Ascending aorta (tissue), 2 donors: ENCODE measurements at places on chromosomes 12 and 14.
A peak's percentile ranks its signal among the peaks of the same experiment; 100 is the strongest.

GRCh38 chr14:68460541-68460940, 332.3 kb downstream of the ZFP36L1 start:
- DNase-seq = peak; percentile 86

DNA sequence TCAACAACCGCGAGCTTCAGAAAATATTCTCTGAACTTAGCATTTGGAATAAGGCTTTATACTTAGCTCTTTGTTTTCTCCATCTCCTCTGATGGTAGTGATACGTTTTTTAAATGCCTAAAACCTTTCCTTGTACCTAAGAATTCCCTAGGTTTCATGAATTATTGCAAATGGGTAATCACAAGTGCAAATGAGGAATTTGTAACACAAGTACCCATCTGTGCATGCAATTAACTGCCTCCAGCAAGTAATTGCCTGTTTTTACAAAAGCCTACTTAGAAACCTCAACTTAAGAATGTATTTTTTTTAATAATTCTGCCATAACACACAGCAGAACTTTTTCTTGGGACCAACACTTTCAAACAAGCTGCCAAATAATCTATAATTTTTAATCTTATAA, 149.2 kb downstream of the PHLDA1 start:
- no peak for DNase-seq

DNA sequence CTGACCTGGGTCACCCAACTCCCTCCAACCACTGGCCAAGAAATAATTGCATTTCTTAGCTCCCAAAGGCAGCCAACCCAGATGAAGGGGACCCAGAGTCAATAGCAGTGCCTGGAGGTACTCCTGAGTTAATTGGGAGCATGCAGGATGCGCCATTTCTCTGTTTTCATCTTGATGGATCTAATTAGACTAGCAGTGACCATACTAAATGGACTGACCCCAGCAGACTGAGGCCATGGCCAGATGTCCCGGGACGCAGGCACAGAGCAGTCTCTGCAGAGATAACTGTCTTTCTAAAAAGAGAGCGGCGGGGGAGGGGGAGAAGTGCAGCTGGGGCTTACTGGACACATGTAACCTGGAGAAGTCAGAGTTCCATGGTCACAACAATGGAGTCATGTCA, 53.2 kb upstream of the CMKLR1 start:
- DNase-seq = no peak

GRCh38 chr14:100440758-100441203, 117.6 kb downstream of the SLC25A47 start:
- DNase-seq = no peak

- DNase-seq = peak; percentile 50
These were observed 52.9 kb downstream of the EID3 start for GRCh38 chr12:104356231-104357115.

DNA sequence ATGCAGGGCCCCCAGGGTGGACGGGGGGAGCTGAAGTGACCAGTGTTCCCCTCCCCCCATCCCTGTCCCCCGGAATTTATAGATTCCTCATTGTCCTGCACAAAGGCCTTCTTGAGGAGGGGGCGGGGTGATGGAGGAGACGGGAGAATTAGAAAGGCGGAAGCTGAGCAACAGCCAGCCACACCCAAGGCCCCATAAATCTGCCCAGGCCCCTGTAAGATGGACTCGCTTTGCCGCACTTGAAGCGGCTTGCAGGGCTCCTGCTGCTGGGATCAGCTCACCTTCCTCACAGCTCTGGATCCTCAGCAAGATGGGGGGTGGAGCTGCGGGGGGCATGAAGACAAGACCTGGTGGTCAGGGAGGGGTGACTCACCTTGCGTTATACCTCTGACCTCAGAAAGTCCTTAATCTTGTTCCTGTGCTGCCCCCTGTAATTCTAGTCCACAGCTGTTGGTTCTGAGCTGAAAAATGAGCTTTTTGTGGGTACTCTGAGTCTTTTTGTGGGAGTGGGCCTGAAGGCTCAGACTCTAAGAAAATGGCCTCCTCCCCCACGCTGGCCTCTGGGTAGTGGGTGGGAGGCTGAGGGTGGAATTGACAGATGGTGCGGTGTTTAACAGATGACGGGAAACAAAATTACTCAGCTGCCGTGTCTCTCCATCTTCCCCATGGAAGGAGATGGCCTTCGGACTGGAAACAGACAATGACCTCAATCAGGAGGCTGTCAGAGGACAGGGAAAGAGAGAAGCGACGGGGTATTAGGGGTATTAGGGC, 15.8 kb upstream of the ANKRD33 start:
- no peak for DNase-seq

DNA sequence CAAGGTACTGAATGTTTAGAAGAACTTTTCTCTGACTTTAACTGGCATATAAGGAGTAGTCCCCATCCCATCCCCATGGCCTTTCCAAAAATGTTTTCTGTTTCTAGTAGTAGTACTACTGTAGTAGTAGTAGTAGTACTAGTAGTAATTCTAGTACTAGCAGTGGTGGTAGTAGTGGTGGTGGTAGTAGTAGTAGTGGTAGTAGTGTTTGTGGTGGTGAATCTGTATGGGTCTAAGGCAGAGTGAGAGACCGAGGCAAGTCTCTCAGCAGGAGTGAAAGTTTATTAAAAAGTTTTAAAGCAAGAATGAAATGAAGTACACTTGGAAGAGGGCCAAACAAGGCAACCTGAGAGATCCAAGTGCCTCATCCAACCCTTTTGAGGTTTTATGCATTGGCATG, 58.6 kb downstream of the FOXN4 start:
- DNase-seq = no peak

DNA sequence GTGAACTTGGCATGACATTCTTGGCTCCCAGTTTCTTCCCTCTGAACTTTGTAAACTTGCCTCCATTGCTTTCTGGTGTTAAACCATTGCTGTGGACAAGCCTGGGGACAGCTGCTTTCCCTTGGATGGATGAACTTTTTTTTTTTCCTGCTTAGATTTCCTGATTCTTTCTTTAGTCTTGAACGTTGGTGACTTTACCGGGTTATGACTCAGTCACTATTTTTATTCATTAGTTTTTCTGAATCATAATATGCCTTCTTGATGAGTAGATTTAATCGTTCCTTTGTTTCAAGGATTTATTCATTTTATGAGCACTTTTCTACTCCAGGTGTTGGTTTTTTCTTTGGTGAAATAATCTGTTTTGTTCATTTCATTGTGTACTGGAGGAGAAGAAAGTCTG, 155.0 kb upstream of the RTL1 start:
- no peak for DNase-seq

DNA sequence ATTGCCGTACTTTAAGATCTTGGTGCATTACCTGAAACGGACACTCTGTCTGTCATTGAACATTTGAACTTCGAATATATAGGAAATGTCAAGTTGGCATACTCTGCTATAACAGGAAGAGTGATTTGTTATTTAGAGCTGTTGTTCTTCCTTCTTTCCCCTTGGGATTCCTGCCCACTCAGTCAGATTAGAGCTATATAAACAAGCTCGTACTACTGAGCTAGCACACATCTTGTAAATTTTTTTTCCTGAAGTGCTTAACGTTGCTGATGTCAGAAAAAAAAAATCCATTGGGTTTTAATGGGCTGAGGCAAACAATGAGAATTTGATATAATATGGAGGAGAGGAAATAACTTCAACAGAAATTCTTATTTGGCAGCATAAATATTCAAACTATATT, 26.8 kb downstream of the RGS6 start:
- no peak for DNase-seq

DNA sequence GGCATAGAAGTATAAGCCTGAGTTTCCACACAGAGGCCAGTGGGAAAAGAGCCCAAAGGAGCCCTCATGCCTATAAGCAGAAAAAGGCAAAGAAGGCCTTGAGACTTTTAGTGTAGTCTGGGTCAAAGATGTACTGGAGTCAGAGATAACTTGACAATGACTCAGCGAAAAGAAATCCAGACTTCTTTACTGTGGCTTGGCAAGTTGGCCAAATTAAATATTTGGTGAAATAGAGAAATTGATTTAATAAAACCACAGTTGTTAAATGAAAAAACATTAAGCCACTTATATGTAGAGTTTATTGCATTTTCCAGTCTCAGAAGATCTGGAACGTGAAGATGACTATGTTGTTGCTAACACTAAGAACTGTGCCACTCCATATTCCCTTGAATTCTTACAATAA, 105.1 kb downstream of the TMTC3 start:
- DNase-seq = no peak

GRCh38 chr14:58637391-58638230, at the start of gene DACT1:
TSS of gene DACT1 (plus strand) at chr14:58637962. CDS start at chr14:58638203, 241 bp downstream.
- peak; percentile 84 for DNase-seq
